ENCODE measurements at places on chromosomes 2 and 18.

- DNase-seq = no peak
Observed at GRCh38 chr2:86566158-86566820, 3.0 kb upstream of the CHMP3 start.

- DNase-seq = no peak
Observed at GRCh38 chr18:54690198-54690597, 99.2 kb downstream of the DYNAP start.

GRCh38 chr2:105857076-105857740 is 112.5 kb downstream of the NCK2 start:
- peak; percentile 72 for DNase-seq

GRCh38 chr2:42636934-42637333 is 68.5 kb downstream of the MTA3 start:
- DNase-seq = no peak

- no peak for DNase-seq
Observed at GRCh38 chr2:223578846-223579245, 23.3 kb downstream of the SCG2 start.

All from activated CD4-positive, alpha-beta T cell treated with anti-CD3 and anti-CD28 coated beads, Interleukin-10, Interleukin-2, amounts not matched to agents 100 ng/mL and 50 ng/mL, durations not matched to agents 16 hours and 8 hours (primary cell).